ENCODE measurements at places on chromosomes 7 and 10.

GRCh38 chr7:42414028-42414427 is 177.0 kb upstream of the GLI3 start:
- no peak for DNase-seq

- no peak for DNase-seq
Measured at GRCh38 chr10:111865550-111865949, 318.0 kb downstream of the GPAM start.

DNA sequence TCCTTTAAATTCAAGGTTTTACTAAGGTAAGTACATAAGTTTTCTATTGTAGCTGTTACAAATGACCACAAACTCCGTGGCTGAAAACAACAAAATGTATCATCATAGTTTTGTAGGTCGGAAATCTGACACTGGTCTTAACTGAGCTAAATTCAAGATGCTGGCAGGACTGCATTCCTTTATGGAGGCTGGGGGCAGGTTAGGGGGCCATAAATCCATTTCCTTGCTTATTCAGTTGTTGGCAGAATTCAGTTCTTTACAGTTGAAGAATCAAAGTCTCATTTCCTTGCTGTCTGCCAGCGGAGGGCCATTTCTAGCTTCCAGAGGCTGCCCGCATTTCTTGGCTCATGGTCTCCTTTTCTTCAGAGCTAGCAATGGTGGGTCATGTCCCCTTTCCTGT is 11.2 kb upstream of the PRR15 start:
- no peak for DNase-seq

- no peak for DNase-seq
Measured at GRCh38 chr10:108791794-108792474, 1131.4 kb downstream of the XPNPEP1 start.

Data from NCI-H524 (cell line).